Chondrocyte (in vitro differentiated cells): ENCODE measurements at places on chromosomes 2 and 18.
A peak's percentile ranks its signal among the peaks of the same experiment; 100 is the strongest.

DNA sequence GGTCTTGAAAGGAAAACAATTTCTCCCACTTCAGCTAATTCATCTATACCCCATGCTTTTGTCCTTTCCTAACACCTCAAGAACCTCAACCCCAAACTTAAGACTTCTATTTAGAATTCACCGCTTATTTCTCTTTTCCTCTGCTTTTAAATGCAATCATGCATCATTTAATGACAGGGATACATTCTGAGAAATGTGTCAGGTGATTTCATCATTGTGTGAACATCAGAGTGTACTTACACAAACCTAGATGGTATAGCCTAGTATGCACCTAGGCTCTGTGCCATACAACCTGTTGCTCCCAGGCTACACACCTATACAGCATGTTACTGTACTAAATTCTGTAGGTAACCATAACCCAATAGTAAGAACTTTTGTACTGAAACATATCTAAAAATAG lies 22.9 kb downstream of the ARL5A start:
- DNase-seq = no peak

DNA sequence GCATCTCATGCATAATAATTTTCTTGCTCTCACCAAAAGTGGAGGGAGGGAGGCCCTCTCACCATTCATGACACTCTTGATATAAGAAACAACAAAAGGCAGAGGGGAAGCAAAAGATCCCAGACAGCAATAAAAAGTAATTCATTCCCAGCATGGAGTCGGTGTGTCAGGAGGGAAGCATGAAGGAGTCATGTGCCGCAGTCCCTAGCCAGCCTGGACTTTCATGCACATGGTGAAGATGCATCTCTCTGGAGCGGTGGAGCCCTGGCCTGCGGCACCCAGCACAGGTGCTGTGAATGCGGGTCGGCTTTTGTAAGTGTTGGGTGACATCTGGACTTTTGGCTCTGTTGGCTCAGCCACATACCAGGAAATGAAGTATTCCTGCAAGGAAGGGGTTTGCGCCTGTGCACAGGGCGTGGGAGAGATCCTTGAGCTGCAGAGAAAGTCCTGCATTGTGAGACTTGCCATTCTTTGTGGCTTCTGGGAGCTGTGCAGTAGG lies 119.4 kb downstream of the COPS8 start:
- DNase-seq = no peak

GRCh38 chr2:171855401-171855800 lies 38.6 kb downstream of the SLC25A12 start:
- DNase-seq = no peak

- no peak for DNase-seq
Measured at GRCh38 chr18:46588971-46589660, 67.9 kb downstream of the LOXHD1 start.

- peak; percentile 48 for DNase-seq
Measured at GRCh38 chr2:236552581-236553363, 16.9 kb upstream of the ACKR3 start.

GRCh38 chr2:110126906-110127305 lies 11.3 kb upstream of the MALL start:
- DNase-seq = no peak

GRCh38 chr2:109398366-109399015 lies 215.3 kb downstream of the SEPTIN10 start:
- DNase-seq = no peak

- peak; percentile 48 for DNase-seq
Measured at GRCh38 chr2:128281852-128282245, 36.8 kb downstream of the HS6ST1 start.

- no peak for DNase-seq
Measured at GRCh38 chr2:43729491-43730174, 44.2 kb upstream of the DYNC2LI1 start.

DNA sequence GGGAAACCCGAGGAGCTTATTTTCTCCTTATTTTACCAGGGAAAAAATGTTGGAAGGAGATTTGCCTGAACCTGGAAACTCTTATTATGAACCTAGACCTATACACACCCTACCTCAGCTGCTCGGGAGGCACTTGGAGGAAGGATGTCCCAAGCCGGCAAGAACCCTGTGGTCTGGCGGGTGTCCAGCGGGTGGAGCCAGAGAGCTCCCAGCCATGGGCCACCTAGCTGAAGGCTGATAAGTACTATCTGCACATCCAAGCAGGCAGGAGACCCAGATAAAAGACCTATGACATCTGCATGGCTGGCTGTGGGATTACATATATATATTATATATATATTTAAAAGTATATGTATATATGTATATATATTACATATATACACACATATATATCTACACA lies 1.1 kb upstream of the SLC14A1 start:
- no peak for DNase-seq

DNA sequence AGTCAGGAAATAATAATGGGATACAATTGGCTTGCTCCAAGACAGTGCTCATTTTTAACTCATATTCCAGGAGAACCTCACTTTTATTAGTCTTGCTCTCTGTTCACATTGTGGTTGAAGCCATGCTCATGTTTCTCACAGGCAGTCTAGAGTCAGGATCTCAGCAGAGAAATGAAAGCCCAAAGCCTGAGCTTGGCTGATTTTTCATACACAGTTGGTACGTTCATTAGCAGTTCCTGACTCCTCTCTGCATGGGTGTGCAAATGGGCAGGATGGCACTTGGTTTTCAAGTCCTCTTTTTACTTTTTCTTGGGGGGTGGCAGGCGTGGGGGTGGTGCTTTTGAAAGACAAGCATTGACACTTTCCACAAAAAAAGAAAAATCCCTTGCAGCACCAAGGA lies 56.0 kb upstream of the KLF7 start:
- DNase-seq = no peak

DNA sequence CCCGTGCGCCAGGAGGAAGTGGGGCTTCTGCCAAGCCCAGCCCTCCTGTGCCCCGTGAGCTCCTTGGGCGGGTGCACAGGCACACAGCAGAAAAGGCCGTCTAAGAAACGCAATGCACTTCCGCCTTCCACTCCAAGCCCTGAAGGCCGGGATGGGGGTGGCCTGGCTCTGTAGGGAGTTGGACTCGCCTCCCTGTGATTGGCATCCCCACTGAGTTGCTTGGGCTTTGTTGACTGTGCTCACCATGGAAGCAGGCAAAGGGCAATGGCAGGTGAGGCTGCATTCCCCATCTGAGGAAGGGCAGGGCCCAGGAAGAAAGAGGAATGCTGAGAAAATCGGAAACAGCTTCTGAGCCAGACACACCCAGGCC lies 66.8 kb downstream of the CRACDL start:
- no peak for DNase-seq

DNA sequence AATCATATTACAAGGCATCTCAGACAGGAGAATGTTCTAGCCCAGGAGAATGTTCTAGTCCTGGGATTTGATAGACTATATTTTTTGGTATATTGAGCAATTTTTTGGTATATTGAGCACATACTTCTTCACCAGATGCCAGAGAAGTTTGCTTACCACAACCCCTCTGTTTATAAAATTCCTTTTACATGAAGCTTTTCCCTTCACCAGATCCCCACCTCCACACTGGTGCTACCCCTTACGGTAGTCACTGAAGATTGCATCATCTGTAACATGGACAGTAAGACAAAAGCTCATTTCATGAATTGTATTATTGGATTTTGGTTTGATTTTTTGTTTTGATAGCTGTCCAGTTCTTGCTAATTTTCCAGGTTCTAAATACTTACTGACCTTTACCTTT lies 7.2 kb upstream of the HNMT start:
- no peak for DNase-seq

DNA sequence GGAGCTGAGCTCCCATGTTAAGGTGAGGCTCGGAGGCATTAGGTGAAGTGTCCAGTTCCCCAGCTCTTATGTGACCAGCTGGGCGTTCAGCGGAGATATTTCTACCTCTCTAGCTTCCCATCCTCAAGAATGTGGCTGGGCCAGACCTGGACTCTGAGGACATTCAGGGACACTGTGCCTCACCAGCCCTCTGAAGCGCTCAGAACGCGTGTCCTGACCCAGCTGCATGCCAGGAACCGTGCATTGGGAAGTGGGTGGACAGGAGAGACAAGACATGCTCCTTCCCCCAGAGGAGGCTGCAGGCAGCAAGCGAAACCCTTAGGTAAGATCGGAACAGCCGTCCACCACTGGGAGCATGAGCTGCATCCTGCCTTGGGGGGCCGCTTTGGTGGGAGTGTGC lies 38.0 kb upstream of the GPAT2 start:
- peak; percentile 84 for DNase-seq

- DNase-seq = peak; percentile 63
Measured at GRCh38 chr2:120763931-120764330, 28.3 kb downstream of the GLI2 start.

DNA sequence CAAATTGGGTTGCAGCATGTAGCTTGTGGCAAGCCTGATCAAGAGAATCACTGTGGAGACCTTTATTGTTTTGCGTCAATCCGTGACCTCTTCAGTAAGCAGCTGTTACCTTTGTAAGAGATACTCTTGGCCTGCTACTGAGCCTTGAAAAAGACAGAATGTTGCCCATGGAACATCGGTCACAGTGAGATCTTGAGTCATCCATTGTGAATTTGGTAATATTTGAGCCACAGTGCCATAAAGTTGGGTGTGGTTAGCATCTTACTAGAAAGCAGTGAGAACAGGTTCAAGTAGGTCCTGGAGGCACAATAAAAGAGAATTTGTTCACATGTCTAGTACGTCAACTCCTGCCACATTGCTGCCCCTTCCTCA lies 12.7 kb upstream of the EFR3B start:
- DNase-seq = no peak

DNA sequence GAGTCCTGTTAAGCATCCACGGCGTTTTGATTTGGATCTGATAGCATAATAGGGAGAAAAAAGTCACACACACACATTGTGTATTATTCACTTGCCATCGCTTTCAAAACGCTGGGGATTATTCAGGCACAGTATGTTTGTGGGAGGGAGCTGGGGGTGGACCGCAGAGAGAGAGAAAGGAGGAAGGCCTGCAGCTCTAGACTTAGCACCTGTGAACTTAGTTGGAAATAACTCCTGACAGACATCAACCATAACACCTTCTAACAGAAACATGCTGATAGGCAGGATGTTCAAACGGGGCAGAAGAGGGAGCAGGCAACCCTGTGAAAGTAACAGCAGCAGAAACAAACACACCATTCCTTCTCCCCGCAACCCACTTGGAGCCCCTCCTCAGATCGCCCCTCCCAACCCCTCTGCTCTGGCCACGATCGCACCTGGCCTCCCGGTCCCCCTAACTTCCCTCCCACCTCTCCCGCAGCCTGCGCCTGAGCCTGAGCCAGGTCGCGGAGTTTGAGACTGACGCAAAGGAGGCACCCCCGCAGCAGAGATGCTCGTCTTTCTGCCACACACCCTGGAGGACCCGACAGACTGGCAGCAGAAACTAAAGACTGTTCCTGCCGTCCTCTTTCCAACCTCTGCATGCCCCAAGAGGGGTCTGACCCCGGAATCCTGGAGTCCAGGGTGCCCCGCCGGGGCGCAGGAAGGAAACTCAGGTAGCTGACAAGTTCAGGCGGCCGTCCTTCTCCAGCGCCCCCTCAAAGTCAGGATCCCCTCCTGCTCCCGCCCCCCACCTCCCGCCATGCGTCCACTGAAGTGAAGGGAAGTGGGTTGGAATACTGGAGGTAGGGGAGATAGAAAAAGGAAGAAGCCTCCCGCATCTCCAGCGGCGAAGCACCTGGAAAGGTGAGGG lies 738 bp downstream of the CHST9 start:
- DNase-seq = no peak

DNA sequence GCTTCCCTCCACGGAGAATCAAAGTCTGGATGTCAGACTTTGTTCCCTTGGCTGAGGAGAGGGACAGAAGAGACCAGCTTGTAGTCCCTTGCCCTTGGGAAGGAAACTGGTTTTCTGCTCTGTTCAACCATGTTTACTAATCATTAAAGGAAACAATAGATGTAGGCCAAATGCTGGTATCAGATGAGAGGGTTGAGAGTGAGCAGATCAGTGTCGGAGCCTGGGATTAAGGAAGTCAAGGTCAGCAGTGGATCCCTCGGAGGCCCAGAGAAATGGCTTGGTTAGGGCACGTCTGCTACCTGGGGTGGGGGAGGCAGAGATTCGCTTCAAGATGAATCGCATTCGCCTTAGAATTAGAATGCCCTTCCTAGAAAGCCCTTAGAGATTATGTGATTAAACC lies 109.1 kb downstream of the MYCN start:
- DNase-seq = no peak

- no peak for DNase-seq
Measured at GRCh38 chr18:24987303-24988252, 364.4 kb downstream of the ZNF521 start.

DNA sequence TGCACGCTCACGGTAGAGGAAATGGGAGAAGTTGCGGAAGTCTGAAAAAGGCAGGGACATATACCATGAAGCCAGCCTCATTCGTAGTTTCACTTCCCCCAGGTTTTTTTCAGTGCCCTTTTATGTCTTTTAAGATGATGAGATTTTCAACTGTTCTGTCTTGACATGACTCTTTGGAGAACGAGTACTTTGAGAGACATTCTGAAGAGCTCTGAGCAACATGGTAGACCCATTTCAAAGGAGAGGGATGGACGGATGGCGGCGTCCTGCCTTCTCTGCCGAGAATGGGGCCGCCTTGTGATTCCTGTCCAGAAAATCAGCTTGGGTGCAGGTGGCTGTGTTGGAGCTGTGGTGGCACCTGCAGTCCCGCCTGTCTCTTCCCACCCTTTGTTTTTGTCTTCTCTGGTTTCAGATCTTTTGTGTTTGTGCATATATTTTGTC lies 41.7 kb downstream of the SH3BP4 start:
- DNase-seq = peak; percentile 62

- DNase-seq = no peak
Measured at GRCh38 chr2:20513946-20514345, 67.1 kb downstream of the RHOB start.

DNA sequence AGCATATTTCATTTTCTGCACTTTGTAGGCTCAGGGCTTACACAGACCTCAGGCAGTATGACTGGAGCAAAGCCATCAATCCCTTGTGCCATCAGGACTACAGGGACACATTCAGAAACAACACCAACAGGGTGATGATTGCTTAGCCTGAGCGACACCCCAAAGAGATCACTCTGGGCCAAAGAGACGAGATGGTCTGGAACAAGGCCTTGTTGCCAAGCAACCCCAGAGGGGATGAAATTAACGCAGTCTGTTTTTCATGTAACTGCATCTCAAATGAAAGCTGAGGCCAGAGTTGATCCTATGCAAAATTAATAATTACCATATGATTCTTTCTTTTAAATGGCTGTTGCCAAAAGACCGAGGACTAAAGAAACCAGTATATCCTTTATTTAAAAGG lies 20.2 kb upstream of the B3GNT2 start:
- no peak for DNase-seq
